NCI-H1417 treated with DMSO at 0.1 percent for 48 hours (cell line): ENCODE measurements at places on chromosomes 4 and X.

DNA sequence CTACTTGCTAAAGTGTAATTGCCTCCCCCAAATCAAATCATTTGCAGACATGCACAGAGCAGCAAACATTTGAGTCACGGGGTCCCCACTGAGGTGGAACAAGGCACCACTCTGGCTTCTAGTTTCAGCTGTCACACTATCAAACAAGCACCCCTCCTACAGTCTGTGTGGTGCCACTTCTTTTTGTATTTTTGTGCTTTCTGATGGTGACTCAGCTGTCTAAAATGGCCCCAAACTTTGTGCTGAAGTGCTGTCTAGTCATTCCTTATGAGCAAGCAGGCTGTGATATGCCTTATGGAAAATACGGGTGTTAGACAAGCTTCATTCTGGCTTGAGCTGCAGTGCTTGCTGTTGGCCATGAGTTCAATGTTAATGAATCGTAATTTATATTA is 15.4 kb downstream of the IGFBP7 start:
- DNase-seq, result no peak

DNA sequence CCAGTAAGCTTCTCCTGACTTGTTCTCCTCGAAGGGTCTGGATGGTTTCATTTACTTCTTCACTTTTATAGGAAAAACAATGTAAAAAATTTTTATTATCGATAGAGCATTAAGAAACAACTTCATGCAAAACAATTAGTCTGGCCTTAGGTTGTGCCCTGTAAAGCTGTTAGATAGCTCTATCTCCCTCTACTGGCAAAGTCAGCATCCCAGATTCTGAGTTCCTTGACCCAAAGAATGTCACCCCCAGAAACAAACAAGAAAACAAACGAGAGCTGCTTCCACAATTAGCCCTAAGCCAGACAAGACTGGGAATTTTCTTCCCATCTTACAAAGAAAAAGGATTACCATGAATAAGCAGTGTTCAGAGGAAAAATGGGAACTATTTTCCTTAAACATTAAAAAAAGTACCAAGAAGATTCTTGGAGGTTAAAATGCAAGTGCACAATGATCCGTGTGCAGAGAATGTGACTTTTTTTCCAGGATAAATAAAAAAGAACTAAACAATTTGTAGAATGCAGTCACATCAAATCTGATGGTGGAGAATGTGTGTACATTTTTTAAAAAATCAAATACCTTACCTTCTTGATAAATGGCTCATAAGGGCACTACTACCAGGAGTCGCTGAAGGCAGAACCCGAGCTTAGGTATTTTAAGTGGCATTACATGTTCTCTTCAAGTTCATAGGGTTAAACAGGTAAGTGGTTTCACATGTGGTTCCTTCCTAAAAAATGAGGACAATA is 293.2 kb downstream of the FBXO8 start:
- no peak for DNase-seq

DNA sequence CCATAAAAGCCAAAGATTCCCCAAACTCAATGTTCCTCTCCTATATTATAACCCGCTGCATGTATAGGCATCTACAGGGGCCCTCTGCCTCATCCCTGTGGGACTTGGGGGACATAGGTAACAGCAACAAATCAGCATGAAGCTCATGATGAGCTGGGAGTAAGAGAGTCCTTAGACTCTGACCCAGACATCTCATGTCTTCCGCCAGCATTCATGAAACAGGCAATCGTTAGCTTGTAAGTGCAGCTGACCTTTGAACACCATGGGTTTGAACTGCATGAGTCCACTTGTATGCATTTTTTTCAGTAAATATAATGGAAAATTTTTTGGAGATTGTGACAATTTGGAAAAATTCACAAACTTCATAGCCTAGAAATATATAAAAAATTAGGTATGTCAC is 10.4 kb upstream of the SCOC start:
- DNase-seq, result no peak

- no peak for DNase-seq
Observed at GRCh38 chr4:16573739-16574138, 324.7 kb downstream of the LDB2 start.

GRCh38 chr4:181830404-181831035 is 412.7 kb upstream of the TENM3 start:
- DNase-seq, result no peak

DNA sequence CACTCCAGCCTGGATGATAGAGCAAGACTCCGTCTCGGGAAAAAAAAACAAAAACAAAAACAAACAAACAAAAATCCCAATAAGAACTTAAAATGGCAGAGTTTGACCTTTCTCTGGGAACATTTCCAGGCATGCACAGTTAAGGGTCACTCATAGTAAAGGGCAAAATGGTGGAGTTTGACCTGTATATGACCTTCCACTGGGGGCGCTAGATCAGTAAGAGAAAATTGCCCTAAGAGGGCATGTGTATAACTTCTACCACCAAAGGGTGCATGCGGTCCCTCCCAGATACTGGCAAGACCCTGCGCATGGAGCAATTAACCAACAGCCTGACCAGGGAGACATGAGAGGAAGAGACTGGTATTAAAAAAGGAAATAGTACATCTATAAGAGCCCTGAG is 177.2 kb downstream of the MOSPD2 start:
- DNase-seq, result no peak

- DNase-seq, result no peak
Observed at GRCh38 chr4:5206016-5206790, 154.9 kb downstream of the STK32B start.

GRCh38 chr4:182738283-182739047 is 178.7 kb downstream of the DCTD start:
- DNase-seq, result no peak

DNA sequence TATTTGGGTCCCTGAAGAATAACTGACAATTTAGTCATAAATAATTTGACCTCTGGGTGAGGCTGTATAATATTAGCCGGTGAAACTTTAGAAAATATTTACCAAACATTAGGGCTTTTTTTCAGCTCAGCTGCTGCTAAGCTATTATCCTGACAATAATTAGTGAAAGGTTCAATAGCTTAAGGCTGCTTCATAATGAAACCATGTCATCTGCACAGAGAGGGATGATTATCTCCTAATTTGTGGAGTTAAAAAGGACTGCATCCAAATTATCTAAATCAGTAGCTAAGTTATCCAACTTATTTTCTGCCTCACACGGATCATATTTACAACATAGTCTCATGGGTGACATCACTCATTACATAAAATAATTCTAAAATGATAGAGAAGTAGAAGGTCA is 1249.8 kb downstream of the RAPGEF2 start:
- DNase-seq, result peak; percentile 19

GRCh38 chr4:87490664-87491369 is 38.4 kb downstream of the SPARCL1 start:
- DNase-seq, result no peak

- no peak for DNase-seq
Observed at GRCh38 chr4:8052160-8052691, 106.4 kb downstream of the ABLIM2 start.

DNA sequence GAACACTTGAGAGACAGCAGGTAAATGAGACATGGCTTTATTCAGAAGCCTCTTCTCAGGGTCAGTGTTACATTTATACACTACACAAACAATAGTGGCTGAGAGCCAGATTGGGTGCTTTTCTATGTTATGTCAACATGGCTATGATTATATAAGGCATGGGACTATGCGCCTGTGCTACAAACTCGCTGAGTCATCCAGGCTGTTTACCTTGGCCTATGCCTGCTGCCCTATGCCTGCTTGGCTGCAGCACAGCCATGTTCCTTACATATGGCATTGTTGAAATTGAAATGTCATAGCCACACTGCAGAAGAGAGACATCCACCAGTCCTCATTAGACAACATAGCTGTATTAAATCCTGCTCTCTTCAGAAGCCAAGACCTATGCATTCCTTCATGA is 236.3 kb upstream of the NWD2 start:
- no peak for DNase-seq

DNA sequence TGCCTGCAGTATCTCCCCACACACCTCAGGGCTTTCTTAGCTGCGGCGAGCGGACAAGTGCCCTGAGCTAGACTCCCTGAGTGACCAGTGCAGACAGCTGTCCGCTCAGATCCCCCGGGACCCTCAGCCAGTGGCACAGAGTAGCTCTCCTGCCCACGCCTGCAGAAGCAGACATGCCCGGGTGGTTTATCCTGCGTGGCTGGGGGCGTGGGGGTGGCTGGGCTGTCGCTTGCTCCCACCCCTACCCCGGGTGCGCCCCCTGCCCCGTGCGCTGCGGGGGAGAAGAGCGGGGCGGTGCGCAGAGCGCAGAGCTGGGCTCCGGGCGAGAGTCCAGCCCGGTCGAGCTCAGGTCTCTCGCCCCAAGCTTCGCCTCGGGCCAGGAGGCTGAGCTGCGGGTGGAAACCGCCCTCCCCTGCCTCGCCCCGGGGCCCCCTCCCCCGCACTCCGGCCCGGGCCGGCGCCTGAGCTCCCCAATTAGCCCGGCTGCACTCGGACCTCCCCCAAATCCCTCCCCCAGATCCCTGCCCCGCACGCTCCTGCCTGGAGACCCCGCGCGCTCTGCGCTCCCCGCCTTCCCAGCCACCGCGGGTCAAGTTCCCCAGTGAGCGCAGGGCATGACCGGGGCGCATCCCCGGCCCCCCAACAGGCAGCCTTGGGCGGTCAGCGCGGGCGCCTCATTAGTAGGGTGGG is 11.7 kb upstream of the SHOX start:
- no peak for DNase-seq

DNA sequence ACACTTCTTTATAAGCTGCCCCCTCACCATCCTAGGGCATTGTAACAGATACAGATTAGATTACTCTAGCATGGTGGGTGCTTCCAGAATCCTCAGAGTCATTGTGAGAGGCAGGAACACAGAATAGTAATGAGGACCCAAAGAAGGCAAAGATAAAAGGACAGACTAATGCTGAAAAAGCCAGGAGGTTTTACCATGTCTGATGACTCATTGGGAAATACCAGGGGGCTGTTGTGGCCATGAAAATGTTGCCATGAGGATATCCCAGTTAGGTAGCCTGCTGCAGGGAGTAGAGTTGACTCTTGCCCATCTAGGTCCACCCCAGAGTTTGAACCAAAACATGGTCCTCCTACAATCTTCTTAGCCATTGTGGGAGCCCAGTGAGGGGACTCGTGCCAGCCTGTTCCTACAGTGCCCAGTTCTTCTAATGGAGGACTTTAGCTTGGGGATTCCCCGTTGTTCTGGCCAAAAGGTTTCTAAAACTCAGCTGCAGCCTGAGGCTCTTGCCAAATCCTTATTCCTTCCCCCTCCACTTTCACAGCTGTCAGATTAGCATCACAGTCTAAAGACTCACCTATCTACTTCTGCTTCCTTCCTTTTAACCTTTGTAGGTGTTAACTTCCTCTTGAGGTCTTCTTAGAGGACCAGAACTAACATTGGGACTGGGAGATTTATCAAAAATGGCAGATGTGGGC is 586.0 kb upstream of the AADAT start:
- no peak for DNase-seq

DNA sequence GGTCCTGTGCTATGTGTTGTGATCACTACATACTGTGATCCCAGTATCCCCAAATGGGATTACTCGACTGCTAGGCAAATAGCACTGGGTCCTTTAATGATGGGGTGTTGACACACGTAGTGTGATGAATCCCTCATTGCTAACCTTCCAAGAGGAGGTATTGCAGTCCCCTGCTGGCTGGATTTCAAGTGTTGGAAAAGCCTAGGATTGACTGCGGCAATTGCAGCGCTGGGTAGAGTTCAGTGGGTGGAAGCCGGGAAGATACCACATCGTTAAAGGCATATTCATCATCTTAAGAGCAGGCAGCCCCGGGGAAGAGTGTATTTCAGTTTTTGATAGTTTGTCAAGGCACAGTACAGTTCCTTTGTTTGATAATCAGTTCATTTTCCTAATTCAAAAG is 159.9 kb downstream of the TRIML1 start:
- no peak for DNase-seq

DNA sequence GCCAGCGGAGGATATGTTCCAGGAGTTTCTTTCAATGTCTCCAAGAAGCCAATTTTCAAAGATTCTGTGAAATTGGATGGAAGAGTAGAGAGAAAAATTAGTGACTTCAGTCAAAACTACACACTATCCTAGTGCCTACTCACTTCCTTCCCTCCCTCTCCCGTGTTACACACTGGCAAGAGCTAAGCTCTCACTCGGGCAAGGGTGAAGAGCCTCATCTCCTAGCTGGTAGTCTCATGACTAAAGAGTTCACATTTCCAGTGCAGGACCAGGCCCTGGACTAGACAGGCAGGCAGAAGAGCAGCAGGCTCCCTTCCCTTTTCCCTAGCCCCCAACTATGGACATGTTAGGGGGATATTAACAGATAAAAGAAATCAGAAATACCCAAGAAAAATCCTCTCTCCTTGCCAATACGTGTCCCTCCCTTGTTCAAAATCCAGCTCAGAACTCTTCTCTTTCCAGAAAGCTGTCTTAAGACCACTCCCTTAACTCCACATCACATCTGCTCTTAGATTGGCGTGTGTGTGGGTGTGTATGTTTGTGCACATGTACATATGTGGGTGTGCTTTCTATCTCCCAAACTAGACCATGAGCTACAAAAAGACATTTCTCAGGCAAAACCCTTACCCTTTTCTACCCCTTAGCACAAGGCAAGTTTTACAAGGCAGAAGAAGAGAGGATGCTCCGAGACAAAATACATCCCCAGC is 29.9 kb downstream of the ZDHHC9 start:
- DNase-seq, result no peak

DNA sequence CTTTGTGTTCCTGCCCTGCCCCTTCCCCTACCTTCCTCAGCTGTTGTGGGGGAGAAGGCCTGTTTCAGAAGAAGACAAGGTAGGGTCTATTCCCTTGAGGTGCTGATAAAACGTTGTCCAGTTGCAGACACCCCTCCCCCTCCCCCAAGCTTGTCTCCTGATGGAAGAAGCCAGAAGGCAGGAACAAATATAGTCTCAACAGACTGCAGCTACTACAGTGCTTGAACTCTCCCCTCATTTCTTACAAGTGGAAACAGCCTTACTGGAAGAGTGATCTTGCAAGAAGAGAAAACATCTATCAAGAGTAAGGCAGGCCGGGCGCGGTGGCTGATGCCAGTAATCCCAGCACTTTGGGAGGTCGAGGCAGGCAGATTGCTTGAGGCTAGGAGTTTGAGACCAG is 11.0 kb upstream of the MAP7D3 start:
- DNase-seq, result no peak

DNA sequence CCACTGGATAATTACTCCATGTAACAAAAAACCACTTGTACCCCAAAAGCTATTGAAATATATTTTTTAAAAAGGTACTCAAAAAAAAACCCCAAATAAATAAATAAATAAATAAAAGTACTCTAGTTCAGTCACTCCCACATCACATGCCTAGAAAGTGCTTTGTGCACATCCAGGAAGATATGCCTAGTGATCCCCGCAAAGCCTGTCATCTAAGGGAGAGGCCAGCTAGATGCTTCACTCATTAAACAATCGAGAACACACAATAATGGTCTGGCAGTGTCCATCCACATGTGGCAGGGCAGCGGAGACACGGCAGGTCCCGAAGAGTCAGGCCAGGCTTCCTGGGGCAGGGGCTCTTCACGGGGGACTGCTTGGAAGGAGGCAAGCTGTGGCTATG is 47.6 kb downstream of the RAB33B start:
- DNase-seq, result no peak
